SJCRH30 (cell line): ENCODE measurements at places on chromosomes 1 and 21. TPM values are rescaled to one million over a fixed set of nuclear protein-coding genes. Genes with fewer than 3 reads are reported as not detected.
A peak's percentile ranks its signal among the peaks of the same experiment; 100 is the strongest.

- H3K27me3 ChIP-seq = no peaks in the 10 kb centered on the region
- no peaks in the 10 kb centered on the region; the same call in 1 of the 2 replicates for H3K4me1 ChIP-seq
- H3K36me3 ChIP-seq = peaks cover 7% of the 10 kb centered on the region; the same call in 1 of the 2 replicates
- no peak for DNase-seq
Measured at GRCh38 chr1:112557385-112557784, 48.6 kb downstream of the WNT2B start.

- no peak overlapping the region for H3K27ac ChIP-seq
- H3K27me3 ChIP-seq = no peaks in the 10 kb centered on the region
- H3K4me1 ChIP-seq = no peaks in the 10 kb centered on the region
- no peak overlapping the region for H3K4me3 ChIP-seq
Measured at GRCh38 chr1:65278376-65279069, 30.8 kb upstream of the DNAJC6 start.

GRCh38 chr1:17661546-17662157, 93.5 kb upstream of the ACTL8 start:
- H3K4me3 ChIP-seq = no peak overlapping the region
- no peaks in the 10 kb centered on the region for H3K27me3 ChIP-seq
- no peaks in the 10 kb centered on the region for H3K36me3 ChIP-seq
- peak; percentile 63 for DNase-seq
- H3K27ac ChIP-seq = no peak overlapping the region

DNA sequence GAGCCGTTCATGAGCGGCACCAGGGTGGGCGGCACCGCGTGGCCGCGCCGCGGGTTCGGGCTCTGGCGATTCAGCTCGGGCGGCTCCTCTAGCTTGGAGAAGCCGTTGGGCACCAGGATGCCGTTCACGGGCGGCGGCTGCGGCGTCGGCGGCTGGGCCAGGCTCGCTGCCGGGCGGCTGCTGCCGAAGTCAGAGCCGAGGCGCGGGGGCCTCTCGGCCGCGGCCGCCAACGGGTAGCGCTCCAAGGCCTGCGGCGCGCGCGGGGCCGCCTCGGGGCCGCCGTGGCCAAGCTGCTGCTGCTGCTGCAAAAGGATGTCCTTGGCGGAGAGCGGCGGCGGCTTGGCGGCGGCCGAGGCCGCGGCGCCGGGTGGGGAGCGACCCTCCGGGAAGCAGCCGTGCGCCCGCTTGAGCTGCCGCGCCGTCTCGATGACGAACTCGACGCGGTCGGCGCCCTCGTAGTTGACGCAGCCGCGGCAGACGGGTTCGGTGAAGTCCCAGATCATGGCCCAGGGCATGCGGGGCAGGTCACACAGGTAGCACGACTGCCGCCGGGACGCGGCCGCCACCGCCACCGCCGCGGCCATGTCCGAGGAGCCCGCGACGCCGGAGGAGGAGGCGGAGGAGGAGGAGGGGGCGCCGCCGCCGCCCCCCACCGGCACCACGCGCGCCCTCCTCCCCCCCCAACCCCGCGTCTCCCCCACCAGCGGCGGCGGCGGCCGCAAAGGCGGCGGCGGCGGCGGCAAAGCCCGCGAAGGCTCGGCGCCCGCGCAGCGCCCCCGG, 877 bp downstream of the IRF2BP2 start:
- peak; percentile 47 for DNase-seq
- H3K4me1 ChIP-seq = peaks cover 19% of the 10 kb centered on the region
- H3K27me3 ChIP-seq = no peaks in the 10 kb centered on the region
- H3K36me3 ChIP-seq = peaks cover 34% of the 10 kb centered on the region

GRCh38 chr1:180948641-180949615, 36.2 kb downstream of the KIAA1614 start:
- H3K36me3 ChIP-seq = peaks cover 53% of the 10 kb centered on the region
- DNase-seq = no peak
- H3K4me1 ChIP-seq = no peaks in the 10 kb centered on the region
- H3K4me3 ChIP-seq = no peak overlapping the region
- H3K27ac ChIP-seq = no peak overlapping the region

DNA sequence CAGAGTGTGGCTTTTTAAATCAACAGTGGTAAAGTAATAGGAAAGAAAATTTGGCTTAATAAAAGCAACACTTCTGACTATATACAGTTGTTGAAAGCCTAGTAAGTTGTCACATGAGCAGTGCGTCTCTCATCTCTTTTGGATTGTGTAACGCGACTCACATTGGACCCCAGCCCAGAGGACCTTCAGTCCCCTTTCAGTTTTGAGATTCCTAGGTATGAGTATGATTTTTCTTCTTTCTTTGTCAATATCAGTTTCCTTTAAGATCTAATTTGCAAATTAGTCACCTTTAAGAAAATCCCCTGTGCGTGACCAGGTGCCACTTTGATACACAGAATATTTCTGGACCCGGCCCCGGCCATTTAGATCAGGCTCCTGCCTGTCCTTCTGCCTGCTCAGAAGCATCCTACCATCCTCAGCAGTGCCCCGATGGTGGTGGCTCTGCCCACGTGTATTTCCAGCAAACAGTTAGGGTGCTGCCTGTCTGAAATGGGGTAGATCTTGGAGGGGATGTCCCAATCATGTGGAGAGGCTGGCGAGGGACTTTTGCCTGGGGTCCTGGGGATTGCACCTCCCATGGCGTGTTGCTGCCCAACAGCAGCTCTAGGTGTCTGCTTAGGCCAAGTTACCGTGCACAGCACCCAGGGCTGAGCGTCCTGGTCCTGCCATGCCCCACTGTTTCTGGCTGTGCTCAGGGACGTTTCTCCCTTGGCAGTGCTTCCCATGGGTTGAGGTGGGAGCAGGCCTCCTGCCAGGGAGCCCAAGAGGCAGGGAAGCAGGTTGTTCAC, 21.1 kb downstream of the SNAP47 start:
- no peaks in the 10 kb centered on the region for H3K27me3 ChIP-seq
- peaks cover 34% of the 10 kb centered on the region for H3K4me1 ChIP-seq
- no peak overlapping the region for H3K27ac ChIP-seq
- H3K36me3 ChIP-seq = peaks cover 46% of the 10 kb centered on the region
- no peak overlapping the region for H3K4me3 ChIP-seq

The TSSK3 gene
- 1.0 and 1.2 TPM in 2 replicates for total RNA-seq

The SLC1A7 gene
- 0.04 TPM in 1 of 2 replicates, not detected in the other for total RNA-seq

DNA sequence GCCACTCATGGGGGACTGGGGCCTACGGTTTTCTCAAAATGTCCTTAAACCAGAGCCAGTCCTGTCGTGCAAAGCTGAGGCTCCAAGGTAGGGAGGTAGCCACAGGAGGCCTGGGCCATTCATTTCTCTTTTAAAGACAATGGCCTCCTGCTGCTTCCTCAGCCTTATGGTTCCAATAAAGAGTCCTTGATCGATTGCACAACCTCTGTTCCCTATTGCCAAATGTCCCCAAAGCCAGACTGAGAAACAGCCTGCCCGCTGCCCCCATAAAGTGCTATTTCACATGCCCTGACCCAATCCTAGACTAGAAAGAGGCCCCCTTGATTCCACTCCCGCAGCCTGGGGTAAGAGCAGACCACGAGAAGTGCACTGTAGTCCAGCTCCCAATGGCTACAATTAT, 166.7 kb downstream of the CLIC6 start:
- H3K27me3 ChIP-seq = no peaks in the 10 kb centered on the region
- no peaks in the 10 kb centered on the region for H3K4me1 ChIP-seq
- H3K4me3 ChIP-seq = no peak overlapping the region
- H3K27ac ChIP-seq = no peak overlapping the region
- DNase-seq = no peak

The PDZK1IP1 gene
- not detected in 2 replicates for total RNA-seq

The LCE1D gene
- total RNA-seq = not detected in 2 replicates

GRCh38 chr1:201985355-201985754, 2.9 kb downstream of the RNPEP start:
- H3K27ac ChIP-seq = no peak overlapping the region
- no peak for DNase-seq
- peaks cover 12% of the 10 kb centered on the region for H3K36me3 ChIP-seq
- H3K27me3 ChIP-seq = no peaks in the 10 kb centered on the region
- no peak overlapping the region for H3K4me3 ChIP-seq

GRCh38 chr1:97570691-97571090, 350.1 kb downstream of the DPYD start:
- no peak overlapping the region for H3K27ac ChIP-seq
- no peaks in the 10 kb centered on the region for H3K4me1 ChIP-seq
- H3K27me3 ChIP-seq = no peaks in the 10 kb centered on the region
- no peak for DNase-seq
- no peak overlapping the region for H3K4me3 ChIP-seq
- no peaks in the 10 kb centered on the region for H3K36me3 ChIP-seq

The KIF26B gene
- 14.4 and 14.9 TPM in 2 replicates for total RNA-seq

GRCh38 chr1:151978922-151979321, 14.7 kb downstream of the S100A10 start:
- no peak overlapping the region for H3K4me3 ChIP-seq
- H3K27ac ChIP-seq = no peak overlapping the region
- DNase-seq = no peak
- H3K27me3 ChIP-seq = no peaks in the 10 kb centered on the region
- H3K36me3 ChIP-seq = no peaks in the 10 kb centered on the region
- H3K4me1 ChIP-seq = peaks cover 16% of the 10 kb centered on the region

DNA sequence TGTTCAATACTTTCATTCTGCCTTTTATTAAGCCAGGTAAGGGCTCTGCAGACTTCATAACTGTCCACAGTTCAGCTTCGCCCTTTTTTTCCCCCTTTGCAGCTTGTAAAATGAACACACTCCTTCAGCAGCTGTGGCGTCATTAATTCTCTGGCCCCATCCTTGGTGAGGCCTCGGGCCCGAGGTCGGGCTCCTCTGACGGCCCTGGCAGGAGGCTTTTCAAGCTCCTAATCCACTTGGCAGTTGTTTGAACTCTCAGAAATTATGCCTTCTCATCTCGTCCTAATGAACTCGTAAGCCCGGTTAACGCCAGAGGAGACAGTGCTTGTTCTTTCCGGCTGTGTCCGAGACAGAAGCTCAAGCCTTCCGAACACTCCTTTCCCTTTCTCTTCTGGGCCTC, 18.1 kb upstream of the EPHA8 start:
- peaks cover 21% of the 10 kb centered on the region for H3K4me1 ChIP-seq
- H3K36me3 ChIP-seq = no peaks in the 10 kb centered on the region
- H3K27me3 ChIP-seq = no peaks in the 10 kb centered on the region
- no peak overlapping the region for H3K4me3 ChIP-seq

The MYOG gene
- total RNA-seq = 525 and 538 TPM in 2 replicates

- H3K4me1 ChIP-seq = no peaks in the 10 kb centered on the region
- no peaks in the 10 kb centered on the region for H3K36me3 ChIP-seq
- no peak overlapping the region for H3K4me3 ChIP-seq
- no peak overlapping the region for H3K27ac ChIP-seq
Measured at GRCh38 chr1:56417646-56418045, 161.7 kb downstream of the PLPP3 start.

The RPTN gene
- total RNA-seq = not detected in 2 replicates

DNA sequence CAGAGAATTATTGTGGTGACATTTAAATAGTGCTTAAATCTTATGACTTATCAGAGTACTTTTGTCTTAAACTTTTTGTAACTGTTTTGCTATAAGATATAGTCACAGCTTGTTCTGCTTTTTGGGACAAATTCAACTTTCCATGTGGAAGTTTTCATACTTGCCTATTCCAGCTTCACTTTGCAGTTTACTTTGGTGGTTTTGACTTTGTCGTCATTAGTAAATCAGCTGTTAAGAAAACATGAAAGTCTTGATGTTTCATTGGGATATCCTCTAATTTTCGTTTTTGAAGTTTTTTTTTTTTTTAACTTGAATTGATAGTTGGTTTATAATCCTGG, 31.3 kb downstream of the SDCCAG8 start:
- H3K27ac ChIP-seq = no peak overlapping the region
- no peaks in the 10 kb centered on the region for H3K36me3 ChIP-seq
- no peak for DNase-seq
- H3K4me3 ChIP-seq = no peak overlapping the region
- H3K4me1 ChIP-seq = no peaks in the 10 kb centered on the region
- H3K27me3 ChIP-seq = no peaks in the 10 kb centered on the region

- no peaks in the 10 kb centered on the region for H3K36me3 ChIP-seq
- no peaks in the 10 kb centered on the region for H3K27me3 ChIP-seq
- no peak for DNase-seq
Measured at GRCh38 chr1:240776237-240776636, 164.3 kb upstream of the GREM2 start.

GRCh38 chr1:229655781-229656180, 29.7 kb downstream of the URB2 start:
- peaks cover 62% of the 10 kb centered on the region for H3K36me3 ChIP-seq
- no peak overlapping the region for H3K4me3 ChIP-seq
- no peak for DNase-seq
- H3K27me3 ChIP-seq = no peaks in the 10 kb centered on the region

- H3K4me1 ChIP-seq = no peaks in the 10 kb centered on the region
- H3K4me3 ChIP-seq = no peak overlapping the region
- no peaks in the 10 kb centered on the region; the same call in 1 of the 2 replicates for H3K27me3 ChIP-seq
Measured at GRCh38 chr1:111598544-111598943, 21.0 kb upstream of the RAP1A start.

The S100A14 gene
- total RNA-seq = not detected in 2 replicates

GRCh38 chr1:199756066-199756465, 271.4 kb upstream of the NR5A2 start:
- no peaks in the 10 kb centered on the region for H3K27me3 ChIP-seq
- no peaks in the 10 kb centered on the region for H3K36me3 ChIP-seq
- no peak overlapping the region for H3K4me3 ChIP-seq
- DNase-seq = no peak
- no peaks in the 10 kb centered on the region for H3K4me1 ChIP-seq

- no peaks in the 10 kb centered on the region for H3K4me1 ChIP-seq
- no peaks in the 10 kb centered on the region for H3K27me3 ChIP-seq
- H3K27ac ChIP-seq = no peak overlapping the region
- H3K36me3 ChIP-seq = peaks cover 13% of the 10 kb centered on the region
- no peak for DNase-seq
Measured at GRCh38 chr1:167991546-167991945, 54.7 kb upstream of the MPC2 start.

The TFF3 gene
- total RNA-seq = 48.5 and 52.7 TPM in 2 replicates

The ADAMTS4 gene
- 9.6 and 11.0 TPM in 2 replicates for total RNA-seq

The GLMN gene
- 27.0 and 28.4 TPM in 2 replicates for total RNA-seq

DNA sequence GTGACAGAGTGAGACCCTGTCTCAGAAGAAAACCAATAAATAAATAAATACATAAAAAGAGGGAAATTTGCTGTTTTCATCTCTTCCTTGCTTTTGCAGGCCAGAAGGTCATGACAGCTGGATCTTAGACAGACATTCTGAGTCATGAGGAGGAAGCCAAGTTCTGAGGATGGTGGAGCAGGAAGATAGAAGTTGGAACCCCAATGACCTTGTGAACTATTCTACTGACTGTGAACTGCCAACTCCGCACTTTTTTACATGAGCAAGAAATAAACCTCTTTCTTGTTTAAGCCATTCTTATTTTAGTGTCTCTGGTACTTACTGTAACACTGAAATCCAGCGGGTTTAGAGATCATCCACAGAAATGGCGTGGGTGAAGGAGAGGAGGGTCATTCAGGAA, 8.5 kb downstream of the CD84 start:
- no peaks in the 10 kb centered on the region for H3K36me3 ChIP-seq
- no peak overlapping the region for H3K27ac ChIP-seq
- no peaks in the 10 kb centered on the region for H3K27me3 ChIP-seq
- H3K4me1 ChIP-seq = no peaks in the 10 kb centered on the region

The CCDC17 gene
- 0.46 and 1.3 TPM in 2 replicates for total RNA-seq

The OR2L13 gene
- total RNA-seq = not detected in 2 replicates

GRCh38 chr1:52601991-52602855, at the start of gene GPX7:
GPX7 (plus strand) TSS chr1:52602371; CDS start chr1:52602410, 39 bp downstream.
- H3K4me1 ChIP-seq = peaks cover 5% of the 10 kb centered on the region
- H3K36me3 ChIP-seq = 0 out of 2 replicates have a peak, but pooled peaks cover 2% of the 10 kb centered on the region
- H3K27ac ChIP-seq = no peak within 1 kb of the TSS; the same call in 1 of the 2 replicates
- no peaks in the 10 kb centered on the region; the same call in 1 of the 2 replicates for H3K27me3 ChIP-seq
- peak within 1 kb of the TSS; percentile 52 for H3K4me3 ChIP-seq
- DNase-seq = no peak
